Stimulated activated CD4-positive, alpha-beta T cell treated with anti-CD3 and anti-CD28 coated beads, TNF-alpha, amount 100 ng/mL, for 48 hours (primary cell): ENCODE measurements at places on chromosomes 11 and 22.

DNA sequence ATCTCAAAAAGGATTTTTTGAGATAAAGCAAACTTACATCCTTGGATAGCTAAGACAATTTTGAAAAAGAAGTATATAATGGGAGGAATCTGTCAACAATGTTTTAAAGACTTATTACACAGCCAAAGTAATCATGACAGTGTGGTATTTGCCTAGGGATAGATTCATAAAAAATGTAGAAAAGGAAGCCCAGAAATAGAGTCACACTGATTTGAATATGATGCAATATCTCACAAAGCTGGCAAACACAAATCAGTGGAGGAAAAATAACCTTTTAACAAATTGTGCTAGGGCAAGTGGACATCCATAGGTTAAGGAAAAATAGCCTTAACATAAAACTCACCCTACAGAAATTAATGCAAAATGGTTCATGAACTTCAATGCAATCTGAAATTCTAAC, 6.0 kb downstream of the XKR3 start:
- no peak for DNase-seq

GRCh38 chr22:33841281-33842005, 78.8 kb downstream of the LARGE1 start:
- DNase-seq = no peak

DNA sequence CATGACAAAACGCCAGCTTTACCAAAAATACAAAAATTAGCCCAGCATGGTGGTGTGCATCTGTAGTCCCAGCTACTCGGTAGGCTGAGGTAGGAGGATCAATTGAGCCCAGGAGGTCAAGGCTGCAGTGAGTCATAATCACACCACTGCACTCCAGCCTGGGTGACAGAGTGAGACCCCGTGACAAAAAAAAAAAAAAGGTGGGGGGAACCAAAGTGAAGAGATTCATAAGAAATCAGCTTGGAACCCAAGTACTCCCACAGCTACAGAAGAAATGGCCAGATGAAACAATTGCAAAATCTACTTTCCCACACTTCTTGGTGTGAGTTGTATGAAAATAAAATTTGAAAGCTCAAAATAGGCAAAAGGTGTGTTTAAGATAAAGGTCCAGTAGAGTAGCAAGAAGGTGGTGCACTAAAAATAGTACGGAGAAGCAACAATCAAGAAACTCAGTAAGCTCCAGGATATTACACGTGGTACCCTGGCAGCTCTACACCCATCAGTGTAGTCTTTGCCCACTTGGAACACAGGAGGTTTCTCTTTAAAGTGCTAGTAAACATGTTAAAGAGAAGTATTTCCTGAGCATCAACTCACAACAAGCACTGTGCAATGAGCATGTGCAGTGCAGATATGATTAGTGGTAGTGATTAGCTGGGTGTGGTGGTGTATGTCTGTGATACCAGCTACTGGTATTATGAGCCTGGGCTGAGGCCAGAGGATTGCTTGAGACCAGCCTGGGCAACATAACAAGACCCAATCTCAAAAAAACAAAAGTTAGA, 5.3 kb downstream of the HARBI1 start:
- DNase-seq = no peak

DNA sequence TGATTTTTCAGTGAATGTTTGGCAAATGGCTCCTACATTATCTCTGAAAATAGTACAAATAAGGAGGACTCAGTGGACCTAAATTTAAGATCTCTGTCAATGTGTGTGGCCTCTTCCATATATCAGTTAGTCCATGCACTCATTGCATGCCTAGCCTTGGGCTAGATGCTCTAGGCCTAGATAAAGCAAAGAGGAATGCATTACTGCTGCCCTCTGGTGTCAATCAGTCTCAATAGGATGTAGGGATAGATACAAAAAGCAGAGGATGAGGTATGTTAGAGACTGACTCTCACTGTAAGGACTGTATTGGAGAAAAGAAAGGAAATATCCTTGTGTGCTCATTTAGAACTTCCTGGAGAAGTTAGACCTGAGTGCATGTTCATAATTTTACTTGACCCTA, 42.0 kb downstream of the MS4A2 start:
- DNase-seq = no peak

DNA sequence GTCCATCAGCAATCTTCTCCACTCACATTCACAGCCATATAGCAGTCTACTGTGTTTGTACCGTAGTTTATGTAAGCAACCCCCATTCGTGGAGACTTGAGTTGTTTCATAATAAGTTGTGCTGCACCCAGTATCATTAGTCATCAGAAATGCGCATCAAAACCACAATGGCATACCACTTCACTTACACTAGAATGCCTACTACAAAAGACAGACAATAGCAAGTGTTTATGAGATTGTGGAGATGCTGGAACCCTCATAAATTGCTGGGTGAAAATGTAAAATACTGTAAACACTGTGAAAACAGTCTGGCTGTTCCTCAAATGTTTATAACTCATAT, 133.3 kb downstream of the ATXN10 start:
- DNase-seq = no peak

DNA sequence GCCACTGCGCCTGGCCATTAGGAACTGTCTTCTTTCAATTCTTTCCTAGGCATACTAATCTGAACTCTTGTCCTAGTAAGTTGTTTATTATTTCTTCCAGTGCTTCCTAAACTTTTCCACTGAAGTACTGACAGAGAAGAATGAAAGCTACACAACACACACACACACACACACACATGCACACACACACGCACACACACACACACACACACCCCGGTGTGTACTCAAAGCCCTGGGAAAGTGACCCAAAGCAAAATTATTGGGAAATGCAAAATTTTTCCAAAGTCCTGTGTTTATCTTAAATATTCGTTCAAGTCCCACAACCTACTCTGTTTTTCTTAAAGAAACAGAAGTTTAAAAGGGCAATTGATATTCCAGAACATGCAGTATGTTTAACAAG, 19.4 kb upstream of the SIK2 start:
- DNase-seq = no peak

GRCh38 chr11:64694821-64695365, 28.1 kb downstream of the NRXN2 start:
- DNase-seq = no peak

GRCh38 chr11:133305208-133305956, 226.9 kb downstream of the OPCML start:
- no peak for DNase-seq

GRCh38 chr11:17967661-17968060, 45.2 kb downstream of the SERGEF start:
- DNase-seq = no peak

GRCh38 chr22:24432059-24432853, 4.9 kb downstream of the ADORA2A start:
- no peak for DNase-seq

DNA sequence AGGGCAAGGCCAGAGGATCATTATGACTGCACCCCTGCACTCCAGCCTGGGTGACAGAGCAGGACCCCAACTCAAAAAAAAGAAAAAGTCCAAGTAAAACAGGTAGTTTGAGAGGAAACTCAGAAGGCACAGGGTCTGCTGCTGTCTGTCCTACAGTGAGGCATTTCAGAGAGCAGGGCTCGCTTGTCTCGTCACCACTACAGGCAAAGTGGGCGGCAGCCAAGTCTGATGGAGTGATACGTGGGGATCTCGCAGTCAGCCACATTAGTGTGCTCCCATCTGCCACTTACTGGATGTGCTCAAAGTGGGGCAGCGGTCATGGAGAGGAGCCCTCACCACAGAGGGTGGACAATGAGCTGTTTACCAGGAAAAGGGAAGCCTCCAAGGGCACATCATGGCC, 42.1 kb downstream of the PI4KA start:
- no peak for DNase-seq

- no peak for DNase-seq
Measured at GRCh38 chr11:1823376-1824220, 11.2 kb upstream of the SYT8 start.

DNA sequence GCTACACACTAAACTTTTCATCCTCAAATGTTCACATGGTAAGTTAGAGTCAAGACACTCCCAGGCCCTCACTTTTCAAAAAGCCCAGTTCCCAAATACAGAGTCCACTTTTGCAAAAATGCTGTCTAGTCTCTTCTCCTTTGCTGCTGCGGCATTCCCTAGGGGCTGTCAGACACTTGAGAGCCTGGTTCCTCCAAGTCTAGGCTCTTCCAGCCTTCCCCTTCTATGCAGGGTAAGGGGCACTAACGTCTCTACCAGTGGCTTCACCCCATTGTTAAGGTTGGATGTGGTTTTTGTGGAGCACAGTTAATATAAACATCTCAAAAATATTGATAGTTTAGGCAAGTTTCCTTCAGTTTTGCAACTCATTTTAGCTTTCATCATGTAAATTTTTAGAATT, 181.5 kb downstream of the KIF18A start:
- DNase-seq = no peak

DNA sequence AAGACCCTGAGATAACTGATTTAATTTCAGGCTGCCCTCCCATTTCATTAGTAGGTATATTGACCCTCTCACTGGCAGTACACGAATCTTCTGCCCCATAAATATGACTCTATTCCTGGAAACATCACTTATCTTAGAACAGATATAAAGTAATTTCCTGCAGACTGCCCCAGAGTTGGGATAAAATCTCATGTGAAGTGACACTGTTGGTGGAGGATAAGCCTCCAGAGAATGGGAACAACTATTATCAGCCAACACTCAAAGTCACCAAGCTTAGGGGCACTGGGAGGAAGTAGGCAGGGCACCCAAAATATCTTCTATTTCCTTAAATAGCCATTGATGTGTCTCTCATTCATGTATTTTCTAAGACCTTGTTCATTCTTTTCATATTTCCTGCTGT, 8.2 kb downstream of the OR51B5 start:
- no peak for DNase-seq

DNA sequence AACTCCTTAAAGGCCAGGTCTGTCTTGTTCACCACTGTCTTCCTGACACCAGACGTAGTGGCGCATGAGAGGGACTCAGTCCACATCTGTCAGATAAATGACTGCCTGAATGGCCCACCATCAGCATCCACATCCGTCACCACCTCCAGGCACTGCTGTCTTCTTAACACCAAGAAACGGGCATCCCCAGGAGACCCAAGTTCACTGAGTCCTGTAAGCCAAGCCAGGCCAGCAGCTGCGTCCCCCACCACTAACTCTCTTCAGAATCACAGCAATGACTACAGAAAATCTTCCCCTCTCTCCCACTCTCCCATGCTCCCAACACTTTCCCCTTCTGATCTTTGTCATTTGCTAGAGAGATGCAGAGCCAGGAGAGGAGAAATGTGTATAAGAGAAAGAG, 47.3 kb upstream of the LRRC32 start:
- DNase-seq = no peak

DNA sequence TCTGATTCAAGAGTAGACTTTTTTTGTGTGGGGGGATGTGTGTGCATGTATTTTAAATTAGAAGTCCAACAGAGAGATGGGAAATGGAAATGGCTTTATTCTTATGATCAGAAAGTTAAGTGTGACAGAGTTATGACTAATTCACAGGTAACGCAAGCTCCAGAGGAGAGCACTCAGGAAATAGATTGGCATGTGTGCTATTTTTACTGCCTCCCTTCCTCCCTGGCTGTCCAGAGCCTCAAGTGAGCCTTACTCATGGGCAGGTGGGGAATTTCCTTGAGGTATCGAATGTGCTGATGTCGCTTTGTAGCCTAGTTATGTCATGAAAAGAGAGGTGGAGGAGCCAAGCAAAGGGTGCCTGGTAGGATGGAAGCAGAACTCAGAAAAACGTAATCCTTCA, 70.3 kb upstream of the BDNF start:
- DNase-seq = no peak

GRCh38 chr11:36363361-36364268, 67.5 kb downstream of the PRR5L start:
- no peak for DNase-seq
